ENCODE measurements at places on chromosomes 13 and 19. TPM values are rescaled to one million over a fixed set of nuclear protein-coding genes. Genes with fewer than 3 reads are reported as not detected.

DNA sequence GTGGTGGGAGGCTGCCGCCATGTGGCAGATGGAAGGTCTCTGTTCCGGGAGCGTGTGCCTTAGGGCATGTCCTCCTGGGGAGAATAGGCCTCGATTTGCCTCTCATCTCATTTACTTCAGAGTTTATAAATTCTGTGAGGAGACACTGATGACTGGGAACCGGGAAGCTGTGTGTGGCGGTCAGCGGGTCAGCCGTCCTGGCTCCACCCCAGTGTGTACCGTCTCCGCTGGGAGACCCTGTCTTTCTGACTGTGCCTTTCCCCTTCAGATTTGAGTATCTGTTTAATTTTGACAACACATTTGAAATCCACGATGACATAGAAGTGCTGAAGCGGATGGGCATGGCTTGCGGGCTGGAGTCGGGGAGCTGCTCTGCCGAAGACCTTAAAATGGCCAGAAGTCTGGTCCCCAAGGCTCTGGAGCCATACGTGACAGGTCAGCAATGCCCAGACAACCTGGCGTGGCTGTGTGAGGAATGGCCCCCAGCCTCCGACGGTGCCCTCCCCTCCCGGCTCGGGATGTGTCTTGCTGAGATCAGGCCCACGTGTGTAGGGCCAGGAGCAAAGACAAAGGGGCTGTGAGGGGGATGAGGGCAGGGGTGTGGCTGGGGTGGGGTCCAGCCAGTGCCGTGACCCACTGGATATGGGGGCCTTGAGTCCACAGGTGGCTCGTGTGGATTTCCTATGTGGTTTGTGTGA lies 21.6 kb downstream of the ATP4B start:
- peak; percentile 23 for DNase-seq
- no peak overlapping the region for H3K27ac ChIP-seq
- no peak overlapping the region for H3K4me3 ChIP-seq
- H3K27me3 ChIP-seq: no peaks in the 10 kb centered on the region
- no peaks in the 10 kb centered on the region for H3K4me1 ChIP-seq

- no peaks in the 10 kb centered on the region for H3K27me3 ChIP-seq
- no peak overlapping the region for H3K4me3 ChIP-seq
- DNase-seq: no peak
- H3K27ac ChIP-seq: no peak overlapping the region
- no peaks in the 10 kb centered on the region for H3K36me3 ChIP-seq
These were observed 29.6 kb upstream of the TNFSF11 start for GRCh38 chr13:42544246-42544926.

- H3K4me3 ChIP-seq: no peak overlapping the region
- no peak overlapping the region for H3K27ac ChIP-seq
These were observed 5.6 kb upstream of the LRRC63 start for GRCh38 chr13:46206143-46206542.

CFAP97D2 gene
- not detected for total RNA-seq

GRCh38 chr19:51259348-51260245 lies 8.7 kb downstream of the SIGLECL1 start:
- H3K4me1 ChIP-seq: no peaks in the 10 kb centered on the region
- no peak overlapping the region for H3K27ac ChIP-seq
- H3K4me3 ChIP-seq: no peak overlapping the region
- H3K27me3 ChIP-seq: no peaks in the 10 kb centered on the region

DNA sequence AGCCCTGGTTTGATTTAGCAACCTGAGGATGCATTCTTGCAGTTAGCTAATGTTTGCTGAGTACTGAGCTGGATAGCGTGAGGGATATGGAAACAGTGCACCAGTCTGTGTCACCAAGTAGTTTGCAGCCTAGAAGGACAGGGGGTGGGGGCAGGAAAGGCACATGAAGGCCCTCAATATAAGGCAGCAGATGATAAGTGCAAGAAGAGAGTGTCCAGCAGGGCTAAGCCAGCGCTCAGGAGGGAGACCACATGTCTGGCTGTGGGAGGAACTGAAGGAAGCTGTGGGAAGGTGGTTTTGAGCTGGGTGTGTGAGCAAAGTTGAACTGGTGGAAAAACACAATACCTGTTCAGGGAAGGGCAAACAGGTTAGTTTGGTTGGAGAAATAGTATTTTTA lies 1.7 kb downstream of the CXCL17 start:
- H3K27ac ChIP-seq: no peak overlapping the region
- DNase-seq: no peak
- no peak overlapping the region for H3K4me3 ChIP-seq
- no peaks in the 10 kb centered on the region for H3K27me3 ChIP-seq

KIR2DL1 gene
- not detected for total RNA-seq

FBXL12 gene
- 29.8 TPM for total RNA-seq

DNA sequence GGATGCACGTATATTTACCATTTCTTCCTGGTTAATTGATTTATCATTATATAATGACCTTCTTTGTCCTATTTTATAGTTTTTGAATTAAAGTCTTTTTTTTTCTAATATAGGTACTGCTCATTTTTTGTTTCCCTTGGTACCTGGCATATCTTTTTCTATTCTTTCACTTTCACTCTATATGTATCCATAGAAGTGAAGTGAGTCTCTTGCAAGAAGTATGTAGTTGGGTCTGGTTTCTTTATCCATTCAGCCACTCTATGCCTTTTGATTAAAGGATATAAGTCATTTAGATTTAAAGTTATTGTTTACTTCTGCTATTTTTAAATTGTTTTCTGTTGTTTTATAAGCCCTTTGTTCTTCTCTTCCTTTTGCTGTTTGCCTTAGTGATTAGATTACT lies 194.3 kb upstream of the SLITRK6 start:
- no peak overlapping the region for H3K4me3 ChIP-seq
- DNase-seq: no peak
- no peaks in the 10 kb centered on the region for H3K36me3 ChIP-seq
- H3K27ac ChIP-seq: no peak overlapping the region
- H3K27me3 ChIP-seq: no peaks in the 10 kb centered on the region

- H3K36me3 ChIP-seq: no peaks in the 10 kb centered on the region
- no peaks in the 10 kb centered on the region for H3K27me3 ChIP-seq
- no peak for DNase-seq
- H3K27ac ChIP-seq: no peak overlapping the region
These were observed 1.3 kb downstream of the ZNF607 start for GRCh38 chr19:37718304-37718703.

PPFIA3 gene
- 8.0 TPM for total RNA-seq

- H3K4me3 ChIP-seq: no peak overlapping the region
- H3K36me3 ChIP-seq: no peaks in the 10 kb centered on the region
- no peak overlapping the region for H3K27ac ChIP-seq
- H3K4me1 ChIP-seq: no peaks in the 10 kb centered on the region
- H3K27me3 ChIP-seq: no peaks in the 10 kb centered on the region
- DNase-seq: no peak
These were observed 18.0 kb upstream of the PAN3 start for GRCh38 chr13:28120317-28120716.

- no peak overlapping the region for H3K27ac ChIP-seq
- peak; percentile 77 for DNase-seq
- H3K36me3 ChIP-seq: no peaks in the 10 kb centered on the region
- no peaks in the 10 kb centered on the region for H3K4me1 ChIP-seq
- H3K27me3 ChIP-seq: peaks cover 2% of the 10 kb centered on the region
These were observed 4.8 kb downstream of the MKNK2 start for GRCh38 chr19:2046046-2046907.

- DNase-seq: no peak
- no peaks in the 10 kb centered on the region for H3K27me3 ChIP-seq
- H3K27ac ChIP-seq: no peak overlapping the region
- no peaks in the 10 kb centered on the region for H3K4me1 ChIP-seq
- H3K4me3 ChIP-seq: no peak overlapping the region
- no peaks in the 10 kb centered on the region for H3K36me3 ChIP-seq
These were observed 1.1 kb upstream of the GJA3 start for GRCh38 chr13:20161951-20162300.

ZNF283 gene
- total RNA-seq: 15.2 TPM

DNA sequence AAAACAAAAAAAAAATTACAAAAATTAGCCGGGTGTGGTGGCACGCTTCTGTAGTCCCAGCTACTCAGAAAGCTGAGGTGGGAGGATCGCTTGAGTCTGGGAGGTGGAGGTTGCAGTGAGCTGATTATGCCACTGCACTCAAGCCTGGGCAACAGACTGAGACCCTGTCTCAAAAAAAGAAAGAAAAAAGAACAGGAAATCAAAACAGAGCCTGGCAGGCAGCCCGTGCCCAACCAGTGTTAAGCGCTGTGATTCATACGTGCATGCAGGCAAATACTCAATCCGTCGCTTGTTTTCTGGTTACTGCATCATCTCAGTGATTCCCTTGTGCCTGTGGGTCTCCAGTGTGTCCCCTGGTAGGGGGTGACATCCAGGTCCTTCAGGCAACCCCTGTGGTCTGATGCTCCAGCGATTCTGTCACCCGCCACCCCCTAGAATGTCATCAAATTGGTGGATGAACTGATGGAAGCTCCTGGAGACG lies 18.1 kb downstream of the DDX39A start:
- no peak overlapping the region for H3K27ac ChIP-seq
- H3K36me3 ChIP-seq: no peaks in the 10 kb centered on the region
- no peaks in the 10 kb centered on the region for H3K27me3 ChIP-seq
- H3K4me3 ChIP-seq: no peak overlapping the region
- DNase-seq: peak; percentile 78
- no peaks in the 10 kb centered on the region for H3K4me1 ChIP-seq

GRCh38 chr19:13164343-13165161 lies 14.3 kb downstream of the IER2 start:
- H3K27me3 ChIP-seq: no peaks in the 10 kb centered on the region
- no peaks in the 10 kb centered on the region for H3K36me3 ChIP-seq
- no peaks in the 10 kb centered on the region for H3K4me1 ChIP-seq
- peak; percentile 72 for DNase-seq
- no peak overlapping the region for H3K4me3 ChIP-seq

GRCh38 chr13:99968521-99969452 lies 2.8 kb downstream of the ZIC5 start:
- no peaks in the 10 kb centered on the region for H3K4me1 ChIP-seq
- no peak overlapping the region for H3K4me3 ChIP-seq
- no peaks in the 10 kb centered on the region for H3K36me3 ChIP-seq
- no peaks in the 10 kb centered on the region for H3K27me3 ChIP-seq
- no peak overlapping the region for H3K27ac ChIP-seq
- DNase-seq: no peak

FFAR1 gene
- not detected for total RNA-seq

- H3K27me3 ChIP-seq: no peaks in the 10 kb centered on the region
- no peak overlapping the region for H3K4me3 ChIP-seq
- H3K27ac ChIP-seq: no peak overlapping the region
- H3K4me1 ChIP-seq: no peaks in the 10 kb centered on the region
- no peak for DNase-seq
These were observed 23.4 kb downstream of the ZNF560 start for GRCh38 chr19:9474975-9475374.

GRCh38 chr13:19845758-19846157 lies 17.7 kb downstream of the ZMYM5 start:
- no peaks in the 10 kb centered on the region for H3K27me3 ChIP-seq
- peak; percentile 48 for DNase-seq
- no peak overlapping the region for H3K4me3 ChIP-seq
- H3K27ac ChIP-seq: peak overlapping the region; percentile 51

DNA sequence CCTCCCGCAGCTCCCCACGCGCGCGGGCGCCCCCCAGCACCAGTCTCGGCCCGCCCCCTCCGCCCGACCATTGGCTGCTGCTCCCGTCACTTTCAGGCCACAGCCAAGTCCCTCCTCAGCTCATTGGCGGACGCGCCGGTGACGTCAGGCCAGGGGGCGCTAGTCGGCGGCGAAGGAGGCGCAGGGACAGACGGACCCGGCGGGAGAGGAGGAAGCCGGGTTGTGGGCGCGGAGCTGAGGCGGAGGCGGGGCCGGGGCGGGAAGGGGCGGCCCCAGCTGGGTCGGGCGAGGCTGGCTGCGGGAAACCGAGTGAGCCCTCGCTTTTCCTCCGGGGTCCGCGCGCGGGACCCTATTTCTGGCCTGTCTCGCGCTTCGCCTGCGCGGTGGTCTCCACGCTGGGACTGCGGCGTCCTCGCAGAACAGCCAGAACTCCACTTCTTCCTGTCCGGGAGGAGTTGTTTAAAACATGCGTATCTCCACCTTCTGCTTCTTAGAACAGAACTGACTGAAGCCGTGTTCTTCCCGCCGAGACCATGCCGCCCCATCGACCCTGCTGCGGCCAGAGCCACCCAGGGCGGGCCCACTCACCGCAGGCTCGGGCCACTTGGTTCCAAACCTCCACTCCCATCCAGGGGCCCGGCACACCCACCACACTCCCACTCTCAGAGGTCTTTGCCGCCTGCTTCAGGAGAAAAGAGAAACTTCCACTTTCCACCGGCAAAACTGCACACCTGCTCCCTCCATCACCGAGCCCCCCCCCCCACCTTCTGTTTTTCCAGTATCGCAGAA lies 471 bp upstream of the TMTC4 start:
- H3K36me3 ChIP-seq: no peaks in the 10 kb centered on the region
- H3K4me1 ChIP-seq: no peaks in the 10 kb centered on the region
- peak; percentile 100 for DNase-seq

GRCh38 chr13:102999499-102999898 lies 66.7 kb downstream of the SLC10A2 start:
- no peaks in the 10 kb centered on the region for H3K4me1 ChIP-seq
- no peak overlapping the region for H3K4me3 ChIP-seq
- no peak overlapping the region for H3K27ac ChIP-seq
- no peak for DNase-seq
- H3K36me3 ChIP-seq: no peaks in the 10 kb centered on the region

DNA sequence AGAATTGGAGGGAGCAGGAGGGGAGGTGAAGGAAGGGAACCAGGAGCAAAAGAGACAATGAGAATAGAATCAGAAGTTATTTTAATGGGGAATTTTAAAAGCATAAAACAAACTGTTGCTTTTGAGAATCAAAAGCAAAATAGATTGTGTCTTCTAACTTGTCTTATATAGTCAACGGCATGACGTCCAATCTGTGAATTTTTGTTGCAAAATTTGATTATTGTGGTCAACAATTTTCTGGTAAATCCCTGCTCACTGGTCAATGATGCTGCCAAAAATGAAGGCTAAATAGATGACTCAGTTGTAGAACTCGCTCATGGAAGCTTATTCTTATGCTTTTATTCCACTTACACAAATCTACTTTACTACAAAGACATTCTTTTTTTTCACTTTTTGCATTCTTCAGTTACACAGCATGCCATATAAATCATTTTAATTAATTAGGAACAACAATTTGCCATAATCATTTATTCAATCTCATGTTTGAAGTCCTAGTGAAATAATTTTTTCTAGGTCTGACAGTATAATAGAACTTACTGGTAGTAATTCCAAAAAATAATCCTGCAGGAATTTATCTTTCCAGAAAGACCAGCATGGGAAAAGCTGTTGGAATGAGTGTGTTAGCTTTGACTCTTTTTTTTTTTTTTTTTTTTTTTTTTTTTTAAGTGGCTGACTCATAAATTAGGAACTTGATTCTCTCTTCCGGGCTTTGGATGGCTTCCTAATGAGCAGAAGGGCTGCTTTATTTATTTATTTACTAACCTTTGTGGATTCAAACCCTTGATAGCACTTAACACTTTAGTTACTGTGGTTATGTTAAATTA lies 256.9 kb downstream of the SPRY2 start:
- H3K27me3 ChIP-seq: no peaks in the 10 kb centered on the region
- no peak for DNase-seq
- H3K27ac ChIP-seq: peak overlapping the region; percentile 82

ZNF530 gene
- total RNA-seq: 2.3 TPM

GRCh38 chr19:29587518-29587986 lies 18.5 kb upstream of the POP4 start:
- no peaks in the 10 kb centered on the region for H3K27me3 ChIP-seq
- no peaks in the 10 kb centered on the region for H3K4me1 ChIP-seq
- DNase-seq: no peak
- no peak overlapping the region for H3K27ac ChIP-seq

VSTM2B gene
- not detected for total RNA-seq

URAD gene
- total RNA-seq: not detected

Data from aorta (tissue), 5 donors.